Activated naive CD8-positive, alpha-beta T cell treated with anti-CD3 and anti-CD28 coated beads, Interleukin-2, amount 50 U/mL, for 16 hours (primary cell): ENCODE measurements at places on chromosomes 5 and 9.

GRCh38 chr5:110476164-110476563 lies 250.3 kb downstream of the TMEM232 start:
- DNase-seq, result no peak

DNA sequence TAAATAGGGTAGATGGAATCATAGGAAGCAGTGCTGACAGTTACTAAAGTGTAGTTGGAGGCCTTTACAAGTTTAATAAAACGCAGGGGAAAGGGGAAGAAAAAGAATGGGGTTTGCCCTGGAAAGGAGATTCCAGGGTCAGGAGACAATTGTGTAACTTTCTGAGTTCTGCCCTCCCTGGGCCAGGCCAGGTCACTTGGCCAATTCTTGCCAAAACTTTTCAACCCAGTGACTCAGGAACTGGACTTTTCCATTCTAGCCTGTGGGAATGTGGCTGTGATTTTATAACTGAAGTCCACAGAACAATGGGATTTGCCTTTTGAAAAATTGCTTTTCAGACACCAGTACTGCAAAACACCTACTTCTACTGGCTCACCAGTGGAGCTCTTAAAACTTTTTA lies 289.8 kb upstream of the ANKRD55 start:
- no peak for DNase-seq

DNA sequence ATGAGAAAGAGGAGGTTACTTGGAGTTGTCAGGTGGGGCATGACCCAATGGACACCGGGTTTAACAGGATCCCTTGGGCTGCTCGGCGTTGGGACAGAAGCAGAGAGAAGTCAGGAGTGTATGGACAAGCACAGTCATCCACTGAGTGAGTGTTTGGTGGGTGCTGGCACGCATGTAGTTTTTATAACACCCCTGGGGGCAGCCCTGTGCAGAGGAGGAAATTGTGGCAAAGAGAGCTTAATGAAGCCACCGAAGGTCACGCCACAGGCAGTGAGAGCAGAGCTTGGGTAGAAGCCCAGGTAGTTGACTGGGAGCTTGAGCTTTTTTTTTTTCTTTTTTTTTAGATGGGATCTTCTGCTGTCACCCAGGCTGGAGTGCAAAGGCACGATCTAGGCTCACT lies 43.2 kb upstream of the IER5L start:
- DNase-seq, result no peak

GRCh38 chr9:116576386-116576785 lies 110.7 kb upstream of the TRIM32 start:
- no peak for DNase-seq

- peak; percentile 21 for DNase-seq
Observed at GRCh38 chr5:50962934-50963872, 296.8 kb downstream of the PARP8 start.

DNA sequence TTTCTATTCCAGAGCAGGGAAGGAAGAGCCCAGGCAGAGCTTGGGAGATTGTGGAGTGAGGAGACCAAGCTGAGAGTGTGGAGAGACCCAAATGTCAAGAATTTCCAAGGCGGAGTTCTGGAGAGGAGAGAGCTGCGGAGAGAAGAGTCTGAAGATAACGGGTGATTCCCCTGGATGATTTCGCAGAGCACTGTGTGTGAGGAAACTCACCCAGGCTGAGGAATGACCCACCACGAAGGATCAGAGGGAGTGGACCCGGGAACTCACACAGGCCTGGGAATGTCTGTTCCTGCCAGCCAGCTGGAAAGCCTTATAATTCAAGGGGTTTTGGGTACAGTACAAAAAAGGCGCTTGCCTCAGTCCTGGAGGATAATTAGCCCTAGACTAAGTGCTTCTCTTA lies 94.2 kb downstream of the WNK2 start:
- DNase-seq, result no peak

GRCh38 chr5:1593903-1594356 lies 70.2 kb upstream of the LPCAT1 start:
- DNase-seq, result no peak
